ENCODE measurements at places on chromosomes 12 and 14.
A peak's percentile ranks its signal among the peaks of the same experiment; 100 is the strongest.

DNA sequence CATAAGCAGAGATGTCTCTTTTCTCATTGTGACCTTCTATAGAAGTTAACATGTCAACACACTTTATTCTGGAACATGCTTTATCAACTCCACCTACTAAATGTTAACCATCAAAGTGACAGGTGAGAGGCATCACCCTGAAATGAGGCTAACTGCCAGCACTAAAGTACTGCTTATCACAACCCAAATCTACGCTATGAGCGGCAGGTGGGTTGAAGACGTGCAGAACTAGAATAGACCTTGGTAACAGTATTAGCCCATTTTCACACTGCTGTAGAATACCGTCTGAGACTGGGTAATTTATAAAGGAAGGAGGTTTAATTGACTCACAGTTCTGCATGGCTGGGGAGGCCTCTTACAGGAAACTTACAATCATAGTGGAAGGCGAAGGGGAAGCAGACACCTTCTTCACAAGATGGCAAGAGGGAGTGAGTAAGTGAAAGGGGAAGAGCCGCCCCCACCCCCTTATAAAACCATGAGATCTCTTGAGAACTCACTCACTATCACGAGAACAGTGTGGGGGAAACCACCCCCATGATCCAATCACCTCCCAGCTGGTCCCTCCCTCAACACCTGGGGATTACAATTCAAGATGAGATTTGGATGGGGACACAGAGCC lies 359.0 kb downstream of the SEC23A start:
- no peak for DNase-seq

GRCh38 chr12:54229624-54230212 lies 40.9 kb upstream of the SMUG1 start:
- no peak for DNase-seq

- DNase-seq: no peak
Measured at GRCh38 chr14:68824517-68825347, 31.9 kb upstream of the ZFP36L1 start.

- no peak for DNase-seq
Measured at GRCh38 chr12:131783915-131784541, 44.2 kb upstream of the MMP17 start.

DNA sequence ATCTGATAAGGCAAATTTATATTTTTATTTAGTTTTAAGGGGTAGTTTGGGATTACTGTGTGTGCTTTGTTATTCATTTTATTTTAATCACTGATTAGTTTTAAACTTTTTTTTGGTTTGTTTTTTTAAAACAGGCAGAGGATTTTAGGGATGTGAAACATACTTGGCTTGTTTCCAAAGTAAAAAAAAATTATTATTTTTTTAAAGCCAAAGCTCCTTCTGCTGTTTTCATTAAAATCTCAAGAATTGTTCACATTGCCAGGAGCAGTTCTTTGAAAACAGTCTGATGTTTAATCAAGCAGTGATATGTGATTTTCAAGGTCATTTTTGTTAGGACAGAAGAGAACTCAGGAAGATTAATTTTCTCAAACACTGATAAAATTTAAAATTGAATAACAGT lies 11.2 kb downstream of the TTC8 start:
- no peak for DNase-seq

GRCh38 chr14:100674897-100675619 lies 51.6 kb upstream of the DLK1 start:
- peak; percentile 71 for DNase-seq

DNA sequence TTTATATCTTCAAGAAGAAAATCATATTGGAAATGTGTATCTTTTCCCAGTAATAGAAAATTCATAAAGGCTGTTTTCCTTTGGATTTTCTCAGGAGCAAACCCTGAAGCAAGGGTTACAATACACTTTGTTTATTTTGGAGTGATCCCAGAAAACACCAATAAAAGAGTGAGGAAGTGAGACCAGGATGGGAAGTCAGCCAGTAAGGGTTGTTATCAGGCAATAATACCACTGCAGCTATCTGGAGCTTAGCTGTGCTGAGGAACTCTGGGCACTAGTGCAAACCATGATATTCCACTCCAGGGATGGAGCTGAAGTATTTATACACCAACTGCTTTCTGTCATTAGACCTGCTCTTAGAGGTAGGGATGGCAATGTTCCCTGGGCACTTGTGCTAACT lies 1002.3 kb downstream of the FLRT2 start:
- DNase-seq: no peak
